ENCODE measurements at places on chromosomes 3 and 15. TPM values are rescaled to one million over a fixed set of nuclear protein-coding genes. Genes with fewer than 3 reads are reported as not detected.

SYNPR gene
- total RNA-seq = not detected

RETNLB gene
- total RNA-seq = not detected

ISG20 gene
- total RNA-seq = 66.4 TPM

NR2E3 gene
- total RNA-seq = 0.22 TPM

TMEM212 gene
- not detected for total RNA-seq

CEP152 gene
- total RNA-seq = 1.6 TPM

CASR gene
- total RNA-seq = not detected

DCUN1D1 gene
- total RNA-seq = 35.0 TPM

MINAR1 gene
- 0.77 TPM for total RNA-seq

RAB6B gene
- 1.0 TPM for total RNA-seq

PLD1 gene
- 96.2 TPM for total RNA-seq

LCTL gene
- 0.43 TPM for total RNA-seq

DAPK2 gene
- 4.7 TPM for total RNA-seq

LRRIQ4 gene
- total RNA-seq = not detected

TM2D3 gene
- total RNA-seq = 104 TPM

MYL3 gene
- total RNA-seq = 0.09 TPM
